ENCODE measurements at places on chromosomes 1 and 21.

DNA sequence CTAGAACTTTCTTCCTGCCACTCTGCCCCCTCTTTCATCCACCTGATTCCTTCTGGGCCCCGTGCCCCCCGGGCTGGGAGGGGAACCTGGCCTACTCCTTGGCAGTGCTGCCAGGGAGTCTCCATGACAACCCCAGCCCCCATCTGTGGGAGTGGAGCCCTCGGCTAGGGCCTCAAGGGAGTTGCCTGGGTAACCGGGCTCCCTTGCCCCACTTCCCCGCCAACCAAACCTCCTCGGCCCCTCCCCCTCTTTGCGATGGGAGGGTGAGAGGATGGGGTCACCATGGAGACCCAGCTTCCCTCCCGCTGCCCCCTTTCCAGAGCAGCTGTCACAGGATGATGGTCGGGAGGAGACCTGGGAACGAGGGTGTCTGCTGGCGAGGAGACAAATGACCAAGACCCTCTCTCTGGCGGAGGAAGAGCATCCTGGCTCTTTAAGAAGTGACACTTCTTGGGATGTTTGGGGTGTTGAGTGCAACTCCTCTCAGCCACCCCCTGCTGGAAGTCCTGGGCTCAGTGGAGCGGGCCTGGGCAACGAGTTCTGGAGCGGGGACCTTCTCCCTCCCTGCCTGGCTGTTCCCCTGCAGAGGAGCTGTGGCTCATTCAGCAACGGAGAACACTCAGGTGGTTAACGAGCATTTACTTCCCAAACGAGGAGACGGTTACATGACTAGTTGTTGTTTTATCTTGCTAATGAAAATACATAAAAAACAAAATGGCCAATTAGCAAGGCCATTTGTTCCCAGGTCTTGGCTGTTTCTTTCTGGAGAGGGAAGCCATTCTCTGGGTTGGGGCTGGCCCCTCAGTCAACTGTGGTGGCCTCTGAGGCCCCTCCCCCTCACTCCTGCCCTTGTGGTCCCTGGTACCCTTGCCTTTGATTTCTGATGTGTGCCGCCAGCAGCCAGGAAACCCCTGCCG, 82.8 kb downstream of the UBIAD1 start:
- DNase-seq, result no peak

- no peak for DNase-seq
These were observed 35.0 kb upstream of the SH2D1B start for GRCh38 chr1:162446946-162447345.

- DNase-seq, result peak; percentile 75
These were observed 47.9 kb downstream of the PHACTR4 start for GRCh38 chr1:28417441-28417922.

- no peak for DNase-seq
These were observed 28.8 kb downstream of the EPHA8 start for GRCh38 chr1:22592051-22592450.

DNA sequence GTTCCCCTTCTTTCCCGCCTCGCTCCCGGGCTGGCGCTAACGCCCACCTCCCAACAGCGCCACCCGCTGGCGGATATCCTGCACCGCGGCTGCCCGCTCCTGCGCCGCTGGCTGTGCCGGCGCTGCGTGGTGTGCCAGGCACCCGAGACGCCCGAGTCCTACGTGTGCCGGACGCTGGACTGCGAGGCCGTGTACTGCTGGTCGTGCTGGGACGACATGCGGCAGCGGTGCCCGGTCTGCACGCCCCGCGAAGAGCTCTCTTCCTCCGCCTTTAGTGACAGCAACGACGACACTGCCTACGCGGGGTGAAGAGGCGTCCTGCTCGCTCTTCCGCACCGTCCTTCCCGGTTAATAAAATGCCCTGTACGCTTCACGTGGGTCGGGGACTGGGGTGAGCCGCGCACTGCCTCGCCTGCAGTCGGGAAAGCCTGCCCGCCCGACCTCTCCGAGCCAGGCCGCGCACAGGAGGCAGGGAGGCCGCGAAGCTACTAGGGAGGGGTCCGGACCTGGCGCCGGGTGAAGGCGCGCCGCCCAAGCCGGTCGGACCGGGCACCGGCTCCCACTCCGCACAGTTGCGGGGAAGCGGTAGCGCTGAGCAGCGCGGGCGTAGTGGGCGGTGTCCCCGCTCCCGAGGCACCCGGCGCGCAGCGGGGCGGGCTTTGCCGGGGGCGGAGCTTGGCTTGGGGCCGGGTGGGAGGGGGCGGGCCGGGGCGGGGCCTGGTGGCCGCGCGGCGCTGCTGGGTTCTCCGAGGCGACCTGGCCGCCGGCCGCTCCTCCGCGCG, at the start of gene ADAM15:
Gene ADAM15 (plus strand): TSS at position 757 of the 782 bp plus-strand sequence. CDS start 71 bp downstream, outside the sequence.
- DNase-seq, result peak; percentile 92

DNA sequence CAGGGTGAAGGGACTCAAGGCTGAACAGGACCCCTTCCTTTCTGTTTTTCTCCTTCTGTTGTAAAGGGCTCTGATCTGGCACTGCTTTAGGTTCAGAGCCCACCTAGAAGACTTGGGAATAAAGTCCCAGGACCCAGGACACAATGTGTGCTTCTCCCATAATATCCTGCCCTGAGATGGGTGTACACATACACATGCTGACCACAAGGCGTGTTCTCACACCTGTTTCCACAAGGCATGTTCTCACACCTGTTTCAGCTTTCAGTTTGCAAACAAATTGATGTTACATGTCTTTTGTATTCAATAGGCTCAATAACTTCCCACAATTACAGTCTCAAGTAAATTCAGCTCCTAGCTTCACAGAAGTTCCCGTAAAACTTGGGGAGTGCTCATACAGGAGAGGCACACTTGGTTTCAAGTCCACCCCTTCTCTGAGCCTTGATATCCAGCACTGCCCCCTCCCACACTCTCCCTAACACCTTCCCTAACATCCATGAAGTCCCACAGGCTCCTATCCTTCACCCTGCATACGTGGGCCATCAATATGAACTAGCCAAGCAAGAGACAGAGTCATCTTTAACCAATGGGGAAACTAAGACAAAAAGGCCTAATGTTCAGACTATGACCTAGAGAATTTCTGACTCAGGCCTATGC, 41.7 kb downstream of the ERI3 start:
- DNase-seq, result no peak

DNA sequence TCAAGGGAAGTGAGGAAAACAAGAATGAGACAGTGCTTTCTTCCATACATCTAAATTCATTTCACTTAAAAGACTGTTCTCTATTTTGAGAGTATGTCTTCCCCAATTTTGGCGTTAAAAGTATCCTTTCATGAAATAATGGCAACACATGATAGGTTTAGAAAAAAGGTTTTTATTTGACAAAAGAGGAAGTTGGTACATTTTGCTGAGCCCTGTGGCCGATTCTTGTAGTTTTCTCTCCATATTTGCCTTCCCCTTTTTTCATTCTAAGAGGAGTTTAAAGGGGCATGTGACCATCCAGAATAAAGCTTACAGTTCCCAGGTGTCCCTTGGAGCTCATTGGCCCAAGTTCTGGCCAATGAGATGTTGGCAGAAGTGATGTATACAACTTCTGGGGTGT, 140.4 kb upstream of the KCNE2 start:
- DNase-seq, result no peak

GRCh38 chr1:226135059-226135651, 51.4 kb downstream of the ACBD3 start:
- peak; percentile 86 for DNase-seq

Measured in Peyer's patch (tissue), 4 donors.